ENCODE measurements at places on chromosomes 2 and 18.
A peak's percentile ranks its signal among the peaks of the same experiment; 100 is the strongest.

DNA sequence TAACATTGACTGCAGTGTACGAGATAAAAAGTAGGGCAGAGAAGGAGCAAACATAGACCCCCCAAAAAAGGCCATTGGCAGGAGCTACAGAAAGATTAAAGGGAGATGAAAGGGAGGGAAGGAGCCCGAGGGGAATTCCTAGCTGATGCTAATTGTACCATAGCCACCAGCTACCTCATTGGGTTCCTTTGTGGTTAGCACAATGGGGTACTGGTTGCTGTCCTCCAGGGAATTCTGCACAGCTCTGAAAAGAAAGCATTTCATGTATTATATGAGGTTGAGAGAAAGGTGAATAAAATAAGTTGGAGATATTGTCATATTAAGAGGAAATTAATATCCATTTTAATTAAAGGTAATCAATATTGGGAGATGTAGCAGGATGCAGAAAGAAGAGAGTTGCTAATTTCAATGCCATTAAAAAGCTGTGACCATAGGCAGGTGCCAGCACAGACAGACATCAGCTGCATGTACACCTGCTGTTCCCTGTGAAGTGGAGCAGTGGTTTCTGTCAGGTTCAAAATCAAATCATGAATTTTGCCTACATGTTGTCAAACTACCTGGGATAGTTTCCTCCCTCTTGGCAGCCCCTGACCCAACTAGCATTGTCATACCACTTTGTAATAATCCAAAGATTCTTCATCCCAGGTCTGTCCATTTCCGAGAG lies 185.4 kb upstream of the DLGAP1 start:
- DNase-seq: no peak

DNA sequence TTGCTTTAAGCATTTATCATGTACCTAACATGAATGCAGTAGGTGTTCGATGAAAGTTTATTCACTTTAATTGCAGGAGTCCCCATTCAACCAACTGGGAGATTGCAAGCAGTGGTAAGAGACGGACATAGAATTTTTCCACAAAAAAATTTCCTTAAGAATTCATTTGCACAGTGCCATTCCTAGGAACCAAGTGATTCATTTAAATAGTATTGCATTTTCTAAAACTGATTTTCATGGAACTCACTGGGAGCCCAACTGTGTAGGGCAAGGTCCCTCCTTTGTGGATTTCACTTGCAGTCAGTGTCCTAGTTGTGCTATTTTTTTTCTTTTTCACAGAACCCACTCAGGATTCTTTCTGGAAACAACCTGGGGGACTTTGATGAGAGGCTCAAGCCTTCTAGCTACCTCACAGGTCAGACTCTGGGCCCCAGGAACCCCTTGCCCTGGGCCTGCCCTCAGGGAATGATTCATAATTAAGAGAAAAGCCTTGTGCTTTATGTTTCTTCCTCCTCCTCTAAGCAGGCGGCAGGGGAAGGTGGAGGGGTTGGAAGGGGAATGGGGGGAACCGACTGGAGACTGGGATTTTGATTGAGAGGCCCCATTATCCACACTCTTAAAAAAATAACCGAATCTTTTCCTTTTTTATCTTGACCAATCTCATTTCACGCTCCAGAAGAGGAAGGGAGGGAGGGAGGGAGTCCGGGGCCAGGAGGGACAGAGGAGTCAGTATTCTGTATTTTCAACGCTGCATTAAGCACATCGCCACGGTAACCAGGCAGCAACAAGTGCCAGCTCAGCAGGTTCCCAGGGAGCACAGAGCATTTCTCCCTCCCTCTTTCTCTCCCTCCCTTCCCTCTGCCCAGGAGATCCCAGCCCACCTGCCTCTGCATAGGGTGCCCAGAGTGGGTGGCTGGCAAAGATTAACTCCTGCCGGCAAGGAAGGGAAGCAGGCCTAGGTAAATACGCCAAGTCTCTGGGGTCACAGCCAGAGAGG lies 51.8 kb downstream of the PSD4 start:
- DNase-seq: no peak

DNA sequence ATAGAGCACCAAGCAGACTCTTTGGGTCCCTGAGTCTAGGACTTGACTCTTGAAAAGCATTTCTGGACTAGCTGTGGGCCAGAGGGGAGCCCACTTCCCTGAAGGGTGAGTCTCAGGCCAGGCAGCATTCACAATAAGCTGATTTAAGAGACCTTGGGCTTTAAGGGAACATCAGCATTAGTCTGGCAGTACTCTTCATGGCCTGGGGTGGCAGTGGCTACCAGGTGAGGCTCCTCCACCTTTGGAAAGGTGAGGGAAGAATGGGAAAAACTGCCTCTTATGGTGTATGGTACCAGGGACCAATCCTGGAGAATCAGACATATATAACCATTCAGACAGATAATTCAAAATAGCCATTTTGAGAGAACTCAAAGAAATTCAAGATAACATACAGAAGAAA lies 599.9 kb upstream of the POU3F3 start:
- DNase-seq: no peak

- peak; percentile 3 for DNase-seq
Measured at GRCh38 chr2:28681158-28681571, 70.5 kb upstream of the PPP1CB start.

DNA sequence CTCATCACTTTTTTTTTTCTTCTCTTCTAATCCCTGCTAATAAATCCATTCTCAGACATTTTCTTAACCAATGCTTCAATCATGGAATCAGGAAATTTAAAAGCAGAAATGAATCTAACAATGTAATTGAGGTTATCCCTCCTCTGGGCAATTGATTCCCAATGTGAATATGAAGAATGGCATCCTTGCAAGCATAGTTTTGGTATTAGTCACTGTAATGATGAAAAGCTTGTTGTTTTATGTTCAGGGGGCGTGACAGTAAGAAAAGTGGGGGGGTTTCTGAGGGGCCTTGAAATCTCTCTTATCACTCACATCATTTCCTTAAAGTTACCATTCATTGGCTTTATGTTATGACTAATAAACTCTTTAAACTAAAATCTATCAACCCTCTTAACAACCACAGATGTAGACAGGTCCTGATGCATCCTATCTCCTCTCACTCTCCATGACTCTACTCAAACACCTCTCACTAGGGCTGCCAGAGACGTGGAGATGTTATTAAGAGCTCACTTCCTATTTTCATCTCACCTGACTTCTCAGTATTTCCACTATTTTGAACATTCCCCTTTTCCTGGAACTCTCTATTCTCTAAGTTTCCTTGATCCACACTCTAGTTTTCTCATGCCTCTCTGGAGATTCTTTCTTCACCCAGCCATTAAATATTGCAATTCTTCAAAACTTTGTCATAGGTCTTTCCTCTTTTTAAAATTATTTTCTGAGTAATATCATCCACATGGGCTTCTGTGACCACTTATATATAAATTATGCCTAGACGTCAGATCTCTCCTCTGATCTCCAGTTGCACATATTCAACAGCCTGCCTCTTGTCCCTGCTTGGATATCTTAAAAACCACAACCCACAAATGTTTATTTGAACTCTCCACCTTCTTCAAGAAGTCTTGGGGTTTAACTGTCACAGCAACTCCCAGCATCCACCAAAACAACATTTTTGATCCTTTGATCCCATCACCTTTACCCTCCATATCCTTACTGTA lies 332.9 kb downstream of the CDH2 start:
- DNase-seq: no peak

DNA sequence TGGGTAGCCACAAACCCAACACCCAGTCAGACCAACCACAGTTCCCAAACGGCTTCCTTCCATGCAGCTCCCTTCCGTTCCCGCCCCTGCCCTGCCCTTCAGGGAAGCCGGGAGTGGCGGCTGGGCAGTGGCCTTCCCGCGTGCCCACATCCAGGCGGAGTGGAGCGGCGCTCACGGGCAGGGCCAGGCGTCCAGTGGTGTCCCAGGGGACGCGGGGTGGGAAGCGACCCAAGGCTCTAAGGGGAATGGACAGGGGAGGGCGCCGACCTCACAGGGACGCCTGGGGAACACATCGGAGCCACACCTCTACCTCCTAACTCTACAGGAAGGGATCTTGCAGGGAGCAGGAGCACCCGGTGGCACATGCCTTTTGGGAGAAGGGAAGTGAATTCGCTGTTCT lies 225.9 kb upstream of the MGAT5 start:
- no peak for DNase-seq

DNA sequence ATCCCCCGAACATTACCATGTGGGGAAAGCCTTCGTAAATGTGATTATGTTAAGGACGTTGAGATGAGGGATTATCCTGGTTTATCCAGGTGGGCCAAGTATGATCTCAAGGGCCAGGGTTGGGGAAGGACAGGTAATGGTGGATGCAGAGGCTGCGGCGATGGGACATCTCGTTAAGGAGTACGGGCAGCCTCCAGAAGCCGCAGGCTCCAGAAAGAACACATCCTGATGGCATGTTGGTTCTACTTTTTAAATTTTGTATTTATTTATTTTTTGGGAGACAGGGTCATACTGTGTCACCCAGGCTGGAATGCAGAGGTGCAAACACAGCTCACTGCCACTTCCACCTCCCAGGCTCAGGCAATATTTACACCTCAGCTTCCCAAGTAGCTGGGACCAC lies 86.2 kb upstream of the RAB6C start:
- no peak for DNase-seq

- DNase-seq: no peak
Measured at GRCh38 chr2:153532140-153532539, 53.6 kb upstream of the RPRM start.

DNA sequence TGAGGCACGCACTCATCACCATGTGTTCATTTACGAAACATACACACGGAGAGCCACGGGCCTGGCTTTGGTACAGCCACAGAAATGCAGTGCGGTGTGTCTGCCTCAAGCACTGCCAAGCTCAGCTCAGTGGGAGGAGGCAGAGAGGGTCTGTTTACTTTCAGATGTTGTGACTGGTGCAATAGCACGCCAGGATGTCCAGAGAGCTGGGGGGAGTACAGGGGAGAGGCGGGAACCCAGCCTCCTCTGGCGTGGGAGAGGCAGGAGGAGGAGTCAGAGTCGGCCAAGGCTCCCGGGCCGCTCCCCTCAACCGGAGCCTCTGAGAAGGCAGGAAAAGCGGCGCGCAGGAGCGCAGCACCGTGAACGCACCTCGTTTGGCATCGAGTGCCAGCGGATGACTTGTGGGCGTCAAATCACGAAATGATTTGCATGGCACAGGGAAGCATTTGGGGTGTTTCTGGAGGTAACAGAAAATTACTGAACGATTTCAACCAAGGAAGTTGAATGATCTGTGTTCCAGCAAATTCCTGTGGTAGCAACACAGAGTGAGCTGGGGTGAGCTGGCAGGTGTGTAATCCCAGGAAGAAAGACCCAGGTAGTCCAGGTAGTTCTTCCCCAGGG lies 143.0 kb downstream of the ZNF516 start:
- DNase-seq: no peak

DNA sequence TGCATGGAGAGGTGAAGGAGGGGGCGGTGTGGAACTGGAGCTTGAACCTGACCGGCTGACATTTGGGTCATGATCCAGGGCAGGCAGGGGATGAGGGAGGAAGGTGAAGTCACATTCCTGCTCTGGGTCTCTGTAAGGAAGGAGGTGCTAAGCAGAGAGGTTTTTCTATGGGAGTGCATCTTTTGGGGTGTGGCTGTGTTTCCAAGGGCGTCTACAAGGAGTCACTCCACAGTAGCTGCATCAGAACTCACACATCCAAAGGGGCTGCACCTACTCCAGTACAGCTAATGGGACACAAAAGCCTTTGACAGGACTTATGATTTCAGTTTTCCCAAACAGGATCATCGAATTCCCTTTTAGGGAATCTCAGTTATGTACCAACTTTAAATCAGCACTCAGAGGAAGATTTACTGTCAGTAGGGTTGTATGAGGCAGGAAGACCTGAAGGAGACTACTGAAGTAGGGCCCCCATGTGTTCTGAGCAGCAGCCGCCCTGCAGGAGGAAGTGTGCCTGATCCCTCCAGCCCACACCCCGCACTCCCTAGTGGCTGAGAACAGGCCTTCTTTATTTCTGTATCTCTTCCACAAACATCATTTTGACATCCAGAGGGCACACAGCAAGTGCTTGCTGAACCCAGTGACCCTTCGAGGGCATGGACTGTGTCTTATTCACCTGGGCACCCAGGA lies 137.2 kb downstream of the CELF4 start:
- DNase-seq: no peak
